Right ventricle myocardium superior (tissue), 1 donor: ENCODE measurements at places on chromosomes 6 and 20. TPM values are rescaled to one million over a fixed set of nuclear protein-coding genes. Genes with fewer than 3 reads are reported as not detected.

Gene HSPA1A
- total RNA-seq = 324 TPM

Gene BPIFA1
- not detected for total RNA-seq

Gene IL17A
- total RNA-seq = not detected

Gene TFAP2C
- 0.16 TPM for total RNA-seq

Gene TDP2
- total RNA-seq = 20.3 TPM

Gene MYCT1
- 13.7 TPM for total RNA-seq

Gene SLC22A7
- not detected for total RNA-seq

Gene SCRT2
- not detected for total RNA-seq

DNA sequence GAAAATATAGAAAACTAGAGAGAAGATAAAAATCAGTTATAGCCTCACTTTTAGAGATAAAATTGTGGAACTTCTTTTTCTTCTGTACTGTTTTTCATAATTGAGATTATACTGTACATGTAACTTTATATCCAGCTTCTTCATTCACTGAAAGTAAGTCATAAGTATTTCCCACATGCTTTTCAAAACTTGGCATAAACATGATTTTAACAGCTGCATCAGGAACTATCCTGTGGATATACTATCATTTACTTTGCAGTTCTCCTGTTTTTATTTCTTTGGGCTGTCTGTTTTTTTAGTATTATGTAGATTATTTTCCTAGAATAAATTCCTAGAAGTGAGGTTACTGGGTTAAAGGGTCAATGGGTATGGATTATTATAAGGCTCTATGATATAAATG is 14.8 kb downstream of the DSTN start:
- DNase-seq = no peak

GRCh38 chr6:75130784-75131183 is 75.1 kb downstream of the COL12A1 start:
- no peak for DNase-seq

DNA sequence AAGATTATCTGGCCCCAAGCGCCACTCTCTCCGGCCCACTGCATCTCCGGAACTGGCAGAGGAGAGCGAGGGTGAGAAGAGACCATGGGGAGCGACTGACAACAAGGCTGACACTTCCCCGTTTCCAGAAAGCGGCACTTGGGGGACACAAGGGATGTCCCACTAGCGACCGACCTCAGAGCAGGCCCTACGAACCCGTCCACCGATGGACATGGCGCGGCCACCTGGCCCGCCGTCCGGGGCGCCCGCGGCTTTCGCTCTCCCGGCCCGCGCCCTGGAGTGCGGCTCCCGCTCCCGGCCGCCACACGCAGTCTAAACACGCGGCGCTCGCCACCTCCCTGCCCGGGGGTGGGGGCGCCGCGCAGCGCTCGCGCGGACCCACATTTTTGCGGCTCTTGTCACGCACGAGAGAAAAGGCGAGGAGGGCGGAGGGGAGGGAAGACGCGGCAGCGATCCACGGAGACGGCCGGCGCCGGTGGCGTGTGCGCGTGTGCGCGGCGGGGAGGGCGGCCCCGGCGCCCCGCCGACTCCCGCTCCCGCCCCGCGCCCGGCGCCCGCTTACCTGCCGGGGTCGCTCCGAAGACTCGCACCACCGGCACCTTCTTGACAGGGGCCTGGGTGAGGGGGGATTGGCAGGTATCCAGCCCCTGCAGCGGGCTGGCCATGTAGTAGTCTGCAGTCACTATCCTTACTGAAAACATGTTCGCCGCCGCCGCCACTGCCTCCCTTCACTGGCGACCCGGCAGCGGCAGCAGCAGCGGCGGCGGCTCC is 645 bp downstream of the REV3L start:
- peak; percentile 69 for DNase-seq

DNA sequence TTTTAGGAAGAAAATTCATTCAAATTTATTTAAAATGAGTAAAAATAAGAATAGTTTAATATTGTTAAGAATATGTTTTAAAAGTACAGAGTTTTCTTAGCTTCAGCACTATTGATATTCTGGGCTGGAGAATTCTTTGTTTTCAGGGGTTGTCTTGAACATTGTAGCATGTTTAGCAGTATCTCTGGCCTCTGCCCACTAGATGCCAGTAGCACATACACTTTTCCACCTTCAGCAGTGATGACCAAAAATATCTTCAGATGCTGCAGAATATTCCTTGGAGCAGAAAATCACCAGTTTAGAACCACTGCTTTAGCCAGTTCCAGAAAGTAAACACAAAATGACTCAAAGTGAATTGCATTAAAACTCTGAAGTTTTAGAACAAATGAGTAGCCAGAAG is 19.4 kb upstream of the SDHAF4 start:
- DNase-seq = no peak

DNA sequence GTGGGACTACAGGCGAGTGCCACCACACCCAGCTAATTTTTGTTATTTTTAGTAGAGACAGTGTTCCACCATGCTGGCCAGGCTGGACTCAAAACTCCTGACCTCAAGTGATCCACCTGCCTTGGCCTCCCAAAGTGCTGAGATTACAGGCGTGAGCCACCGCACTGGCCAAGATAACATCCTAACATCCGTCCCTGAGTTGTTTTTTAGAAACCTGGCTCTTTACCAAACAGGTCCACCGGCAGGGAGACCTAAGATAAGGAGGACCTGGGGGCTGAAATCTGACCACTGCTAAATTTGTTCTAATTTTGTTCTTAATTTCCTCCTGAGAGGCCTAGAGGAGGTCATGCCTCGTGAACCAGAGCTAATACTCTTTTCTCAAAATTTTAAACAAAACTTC is 20.5 kb downstream of the CTCFL start:
- no peak for DNase-seq

GRCh38 chr6:68651011-68651985 is 16.2 kb downstream of the ADGRB3 start:
- DNase-seq = no peak

DNA sequence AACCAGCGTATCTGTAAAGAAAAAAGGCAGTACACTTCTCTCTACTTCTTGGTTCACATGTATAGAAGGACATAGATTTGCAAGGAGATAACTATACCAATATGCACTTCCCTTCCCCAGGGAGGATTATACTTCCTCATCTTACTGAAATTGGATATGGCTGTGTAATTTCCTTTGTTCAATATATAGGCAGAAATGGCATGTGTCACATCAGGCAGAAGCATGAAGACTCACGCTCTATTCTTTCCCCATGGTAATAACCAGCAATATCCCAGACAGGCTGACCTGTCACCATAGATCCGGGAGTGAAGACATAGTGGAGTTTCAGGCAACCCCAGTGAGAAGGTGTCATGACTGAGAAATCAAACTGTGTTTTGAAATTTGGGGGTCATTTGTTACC is 518.3 kb downstream of the KIF16B start:
- DNase-seq = no peak

DNA sequence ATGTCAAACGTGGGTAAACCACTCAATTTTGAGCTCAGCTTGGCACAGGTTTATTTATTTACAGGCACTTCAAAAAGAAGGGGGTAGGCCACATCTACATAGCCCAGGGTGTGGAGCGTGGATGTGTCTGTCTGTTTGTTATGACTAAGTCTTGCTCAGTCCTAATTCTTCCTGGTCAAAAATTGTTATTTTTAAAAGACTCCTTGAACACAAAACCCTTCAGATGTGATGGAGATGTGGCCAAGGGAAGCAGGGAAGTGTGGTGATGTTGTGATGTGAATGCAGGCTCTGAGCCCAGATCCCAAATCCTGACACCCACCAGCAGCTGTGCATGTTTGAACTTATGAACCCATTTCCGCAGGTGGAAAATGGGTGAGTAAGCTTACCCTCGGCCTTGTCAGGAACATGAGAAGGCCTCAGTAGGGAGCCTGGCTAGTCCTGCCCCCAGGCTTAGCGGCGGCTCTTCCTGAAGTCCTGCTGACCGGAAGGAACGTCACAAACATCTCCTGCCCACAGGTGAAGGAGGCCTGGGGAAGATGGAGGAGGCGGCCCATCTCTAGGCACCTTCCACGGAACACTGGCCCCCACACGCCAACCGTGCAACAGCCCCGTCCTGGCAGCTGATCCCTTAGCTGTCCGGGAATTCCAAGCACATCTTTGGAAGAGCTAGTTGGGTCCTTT is 119.7 kb downstream of the MYLK4 start:
- no peak for DNase-seq

DNA sequence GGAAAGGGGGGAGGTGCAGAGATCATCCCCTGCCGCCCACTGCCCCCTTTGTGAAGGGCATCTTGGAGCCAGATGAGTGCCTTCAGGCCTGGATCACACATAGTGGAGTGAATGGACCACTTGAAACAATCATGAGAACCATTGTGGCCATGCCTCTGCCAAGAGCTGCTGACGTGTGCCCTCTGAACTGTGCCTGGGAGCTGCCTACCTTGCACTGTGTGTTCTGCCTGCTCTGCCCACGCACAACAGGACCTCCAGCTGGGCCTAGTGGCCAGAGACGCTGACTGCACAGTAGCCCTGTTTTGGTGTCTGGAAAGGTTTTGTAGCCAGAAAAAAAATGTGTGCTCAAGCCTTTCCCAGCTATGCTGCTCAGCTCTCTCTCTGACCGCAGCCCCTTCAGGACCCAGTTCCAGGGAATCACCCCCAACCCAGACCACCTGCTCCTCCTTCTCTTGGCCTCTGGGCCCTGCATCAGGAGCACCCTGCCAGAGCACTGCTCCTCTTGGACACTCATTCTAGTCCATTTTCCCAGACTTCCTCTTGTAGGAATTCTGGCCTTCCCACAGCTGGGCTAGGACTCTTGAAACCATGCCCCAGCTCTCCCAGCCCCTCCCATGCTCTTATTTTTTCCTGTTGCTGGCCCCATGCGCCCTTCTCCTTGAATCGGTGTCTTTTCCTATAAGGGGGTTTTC is 1.6 kb upstream of the ADIG start:
- peak; percentile 63 for DNase-seq

GRCh38 chr6:110554966-110555460 is 78.6 kb upstream of the SLC22A16 start:
- no peak for DNase-seq

- no peak for DNase-seq
Observed at GRCh38 chr6:82006027-82006738, 241.4 kb downstream of the IBTK start.

GRCh38 chr20:54475334-54476168 is at the start of gene DOK5:
TSS of gene DOK5 (plus strand) at chr20:54475593. CDS start at chr20:54475947, 354 bp downstream.
- DNase-seq = peak; percentile 72

DNA sequence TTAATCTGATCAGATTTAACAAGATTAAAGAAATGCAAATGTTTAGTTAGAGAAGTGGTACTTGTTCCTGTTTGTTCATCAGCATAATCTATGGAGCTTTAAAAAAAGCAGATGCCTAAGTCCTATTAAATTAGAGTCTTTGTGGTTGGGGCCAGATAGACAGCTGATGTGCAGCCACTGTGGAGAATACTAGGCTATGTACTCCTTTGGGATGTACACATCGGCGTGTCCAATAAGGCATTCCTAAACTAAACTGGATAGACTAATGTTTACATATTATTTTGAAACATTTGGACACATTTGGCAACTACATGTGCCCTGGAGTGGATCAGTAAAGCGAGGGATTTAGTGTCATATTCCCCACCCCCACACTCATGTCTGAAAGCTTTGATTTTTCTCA is 459.5 kb downstream of the LMBRD1 start:
- no peak for DNase-seq

DNA sequence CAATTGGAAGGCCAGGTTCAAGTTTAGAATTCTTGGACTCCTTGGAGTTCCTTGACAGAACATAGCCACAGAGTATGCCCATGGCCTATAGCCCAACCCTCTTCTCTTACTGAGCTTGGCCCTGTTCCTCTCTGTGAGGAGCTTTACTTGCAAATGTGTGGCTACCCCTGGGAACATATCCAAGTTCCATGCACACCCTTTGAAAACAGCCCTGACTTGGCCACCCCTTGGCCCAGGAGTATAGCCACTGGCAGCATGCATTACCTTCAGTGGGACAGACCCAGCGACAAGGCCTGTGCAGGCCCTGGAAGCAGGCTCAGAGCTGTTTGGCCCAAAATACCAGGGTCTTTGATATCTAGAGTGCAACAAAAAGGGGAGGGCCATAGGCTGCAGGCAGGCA is 19.5 kb upstream of the MAS1 start:
- DNase-seq = no peak

DNA sequence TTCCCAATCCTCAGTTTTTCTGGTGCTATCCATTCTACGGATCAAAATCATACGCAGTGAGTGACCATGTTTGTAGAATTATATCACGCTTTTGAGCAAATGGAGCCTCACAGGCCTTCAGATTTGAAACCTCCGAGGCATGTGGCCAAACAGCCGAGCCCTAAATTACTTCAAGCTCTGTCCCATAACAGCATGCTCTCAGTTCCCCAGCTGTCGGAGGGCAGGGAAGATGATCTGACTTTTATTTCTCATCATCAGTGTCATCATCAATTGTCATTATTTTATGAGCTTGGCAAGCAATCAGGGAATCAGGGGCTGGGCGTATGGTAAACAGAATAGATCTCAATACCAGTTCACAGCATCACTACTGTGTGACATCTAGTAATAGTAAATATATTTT is 73.2 kb downstream of the PSMG4 start:
- DNase-seq = no peak

DNA sequence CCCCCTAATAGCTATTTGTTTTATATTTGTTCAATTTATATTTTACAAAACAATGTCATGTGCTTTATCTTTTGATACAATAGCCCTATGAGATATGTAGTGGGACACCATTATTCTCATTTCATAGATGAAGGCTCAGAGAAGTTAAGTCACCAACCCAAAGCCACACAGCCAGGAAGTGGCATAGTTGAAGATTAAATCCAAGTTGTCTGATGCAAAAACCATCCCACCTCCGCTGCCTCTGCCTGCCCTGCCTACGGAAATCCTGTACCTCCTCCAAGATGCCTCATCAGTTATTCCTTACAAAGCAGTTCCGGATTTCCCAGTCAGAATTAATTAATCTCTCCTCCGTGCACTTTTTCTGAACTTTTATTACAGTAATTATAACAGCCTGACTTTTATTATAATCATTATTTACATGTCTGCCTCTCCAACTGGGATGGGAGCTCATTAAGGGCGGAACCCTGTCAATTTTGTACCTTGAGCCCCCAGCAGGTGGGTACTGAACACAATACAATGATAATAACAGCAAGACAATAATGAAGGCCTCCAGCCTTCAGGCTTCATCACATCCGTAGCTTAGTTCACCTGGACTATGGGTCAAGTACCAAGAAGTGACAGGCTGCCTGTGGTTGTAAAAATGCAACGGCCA is 54.7 kb downstream of the LRFN2 start:
- DNase-seq = no peak

DNA sequence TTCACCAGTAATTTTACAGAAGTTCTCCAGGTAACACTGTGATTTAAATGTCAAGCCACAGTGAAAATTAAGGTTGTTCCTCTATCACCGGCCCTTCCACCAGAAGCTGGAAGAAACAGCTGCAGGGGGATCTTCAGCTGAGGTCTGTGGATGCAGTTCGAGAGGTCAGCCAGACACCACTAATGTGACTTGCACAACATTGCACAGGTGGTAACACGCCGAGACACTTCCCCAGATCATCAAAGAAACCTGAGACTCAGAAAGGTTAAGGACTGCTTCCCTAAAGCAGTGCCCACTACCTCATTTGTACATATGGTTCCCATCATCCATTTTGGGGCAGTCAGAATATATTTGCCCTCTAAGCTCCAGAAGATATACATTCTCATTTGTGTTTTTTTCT is 8.1 kb upstream of the SERPINB9 start:
- DNase-seq = no peak
